ENCODE measurements at places on chromosomes 5 and 9. TPM values are rescaled to one million over a fixed set of nuclear protein-coding genes. Genes with fewer than 3 reads are reported as not detected.

Gene TAF1L
- not detected for total RNA-seq

Gene CDK5RAP2
- 52.2 TPM for total RNA-seq

Gene C8G
- total RNA-seq: not detected

Gene RICTOR
- 50.7 TPM for total RNA-seq
